ENCODE measurements at places on chromosomes 2 and 18. TPM values are rescaled to one million over a fixed set of nuclear protein-coding genes. Genes with fewer than 3 reads are reported as not detected.

Gene ADAM23
- 11.1 TPM for total RNA-seq

Gene STARD6
- not detected for total RNA-seq

Gene ABCB11
- not detected for total RNA-seq

Gene RNU2-63P
- not detected for total RNA-seq

GRCh38 chr2:8146132-8147005, 535.5 kb upstream of the ID2 start:
- no peak for DNase-seq

DNA sequence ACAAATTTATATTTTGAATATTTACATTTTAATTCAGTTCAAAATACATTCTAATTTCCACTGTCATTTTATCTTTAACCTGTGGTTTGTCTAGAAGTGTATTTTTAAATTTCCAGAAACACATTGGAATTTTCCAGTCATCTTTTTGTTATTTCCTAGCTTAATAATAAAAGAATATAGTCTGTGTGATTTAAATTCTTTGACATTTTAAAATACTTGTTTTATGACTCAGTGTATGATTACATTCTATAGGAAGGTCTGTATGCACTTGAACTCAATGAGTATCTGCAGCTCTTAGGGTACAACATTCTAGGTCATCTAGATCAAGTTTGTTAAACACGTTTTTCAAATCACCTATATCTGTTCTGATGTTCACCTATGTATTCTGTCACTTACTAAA, 88.3 kb upstream of the MBOAT2 start:
- no peak for DNase-seq

- no peak for DNase-seq
Measured at GRCh38 chr18:63412953-63413352, 9.3 kb downstream of the VPS4B start.

DNA sequence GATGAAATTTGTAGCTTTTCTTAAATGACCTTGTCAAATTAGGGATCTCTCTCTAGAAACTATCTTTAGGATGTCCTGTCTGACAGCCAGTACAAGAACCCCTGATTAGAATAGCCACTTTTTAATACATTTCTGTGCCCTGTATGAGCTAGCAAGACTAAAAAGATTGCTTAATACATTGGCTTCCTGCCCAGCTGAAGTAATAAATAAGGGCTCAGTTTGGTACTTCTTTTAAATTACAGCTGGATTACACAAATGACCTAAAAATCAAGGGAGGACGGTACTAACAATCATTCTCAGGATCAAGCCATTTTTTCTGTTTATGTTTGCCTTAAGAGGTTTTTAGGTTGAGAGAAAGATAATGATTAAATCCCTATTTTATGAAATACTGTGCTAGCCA, 11.6 kb upstream of the OLA1 start:
- DNase-seq = no peak

DNA sequence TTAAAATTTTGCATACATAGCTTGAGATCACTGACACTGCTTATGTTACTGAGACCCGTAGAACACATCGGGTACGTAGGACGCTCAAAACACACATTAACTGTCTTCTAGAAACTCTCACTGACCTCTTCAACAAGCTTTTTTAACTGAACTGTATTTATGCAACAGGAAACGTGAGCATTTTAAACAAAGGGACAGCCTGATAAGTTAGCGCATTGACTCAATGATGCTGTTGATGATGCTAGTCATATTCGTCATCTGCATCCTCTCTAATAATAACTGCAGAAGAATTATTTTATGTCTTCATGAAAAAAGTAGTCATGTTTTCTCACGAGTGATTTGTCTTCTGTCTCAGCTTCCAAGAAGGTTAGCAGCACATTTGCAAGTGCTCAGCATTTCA, 824.0 kb downstream of the DCDC2C start:
- DNase-seq = no peak

All from aorta (tissue), 5 donors.